Stimulated activated CD8-positive, alpha-beta memory T cell treated with anti-CD3 and anti-CD28 coated beads, Interleukin-4, amount 100 ng/mL, for 1 hour (primary cell): ENCODE measurements at places on chromosomes 11 and 22.

- DNase-seq, result no peak
Measured at GRCh38 chr22:17384612-17385330, 15.5 kb downstream of the CECR2 start.

DNA sequence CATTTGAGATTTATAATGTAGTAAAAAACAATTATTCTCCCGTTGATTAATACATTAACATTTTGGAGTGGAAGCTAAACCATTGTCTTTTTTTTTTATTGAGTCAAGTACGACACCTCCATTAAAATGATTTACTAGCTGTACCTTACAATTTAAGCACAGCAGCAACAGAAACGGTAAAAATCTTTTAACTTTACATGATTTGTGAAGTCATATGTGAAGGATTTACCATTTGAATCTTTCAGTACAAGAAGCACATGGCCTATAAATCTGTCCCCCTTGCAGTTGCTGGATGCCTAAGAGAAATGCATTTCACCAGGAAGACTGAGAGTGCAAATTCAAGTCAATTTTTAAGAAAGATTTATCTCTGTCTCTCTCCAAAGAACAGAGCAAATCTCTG, 324.6 kb downstream of the CADM1 start:
- no peak for DNase-seq

- DNase-seq, result no peak
Measured at GRCh38 chr11:10379022-10379421, 74.1 kb downstream of the ADM start.

DNA sequence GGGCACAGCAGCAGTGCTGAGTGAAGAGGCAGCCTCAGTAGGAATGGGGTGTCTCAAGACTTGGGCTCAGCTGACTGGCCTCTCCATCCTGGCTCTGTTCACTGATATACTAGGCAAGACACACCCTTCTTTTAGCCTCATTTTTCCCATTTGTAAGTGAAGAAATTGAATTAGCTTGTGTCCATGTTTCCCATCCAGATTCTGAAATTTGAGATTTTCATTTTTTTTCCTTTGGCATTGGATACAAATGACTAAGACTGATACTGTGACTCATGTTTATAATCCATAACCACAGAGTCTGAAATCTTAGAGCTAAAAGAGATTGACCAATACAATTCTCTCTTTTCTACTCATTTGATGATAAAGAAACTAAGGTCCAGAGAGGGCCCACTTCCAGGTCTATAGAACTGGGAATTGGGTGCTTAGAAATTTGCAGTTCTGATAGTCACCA, 110.9 kb downstream of the KCNC1 start:
- DNase-seq, result no peak

GRCh38 chr11:117089685-117090084, 8.5 kb downstream of the SIK3 start:
- no peak for DNase-seq

- no peak for DNase-seq
Measured at GRCh38 chr11:126841999-126842398, 158.6 kb downstream of the KIRREL3 start.

GRCh38 chr11:122601141-122602125, 54.1 kb upstream of the UBASH3B start:
- DNase-seq, result no peak

DNA sequence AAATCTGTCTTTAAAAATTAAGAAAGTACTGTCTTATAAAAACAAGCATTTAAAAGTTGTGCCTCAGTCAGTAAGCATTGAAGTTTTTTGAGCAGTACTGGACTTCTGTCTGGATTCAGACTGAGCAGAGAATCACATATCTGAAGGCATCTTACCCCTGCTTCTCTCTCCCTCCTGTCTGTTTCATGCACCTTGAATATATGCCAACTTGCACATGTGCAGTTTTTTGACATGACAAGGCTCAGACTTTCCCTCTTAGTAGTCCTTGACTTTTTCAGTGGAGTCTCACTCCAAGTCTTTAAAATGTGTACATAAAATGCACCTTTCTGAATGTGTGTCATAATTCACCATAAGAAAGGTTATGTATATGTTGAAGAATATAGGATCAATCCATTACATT, 19.8 kb downstream of the SPECC1L start:
- no peak for DNase-seq

GRCh38 chr11:64226507-64227051, 505 bp downstream of the NUDT22 start:
- no peak for DNase-seq
